Stimulated activated CD4-positive, alpha-beta T cell treated with anti-CD3 and anti-CD28 coated beads, Interleukin-12 subunit alpha, Interleukin-12 subunit beta, amount 100 ng/mL, for 4 hours (primary cell): ENCODE measurements at places on chromosomes 4 and X.

DNA sequence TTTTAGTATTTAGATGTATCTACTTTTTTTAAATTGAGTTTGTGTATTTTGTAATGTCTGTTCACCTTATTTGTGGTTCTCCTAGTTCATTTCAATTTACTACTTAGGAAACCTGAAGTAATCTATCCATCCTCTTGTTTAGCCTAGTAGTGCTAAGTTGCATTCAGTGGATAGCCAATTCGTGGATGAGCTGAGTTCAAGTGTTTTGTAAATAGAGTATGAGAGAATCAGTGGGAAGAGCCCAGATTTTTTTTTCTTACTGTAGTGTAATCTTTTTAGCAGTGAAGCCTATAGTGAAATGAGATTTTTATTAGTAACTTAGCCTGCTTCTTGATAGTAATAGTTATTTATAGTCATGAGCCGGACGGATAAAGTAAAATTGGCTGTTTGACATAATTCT lies 21.7 kb downstream of the STAG2 start:
- DNase-seq: no peak

- DNase-seq: no peak
Measured at GRCh38 chr4:153038623-153039311, 102.6 kb downstream of the FHDC1 start.

GRCh38 chr4:40585201-40585799 lies 44.4 kb downstream of the RBM47 start:
- DNase-seq: no peak

GRCh38 chr4:87255755-87256154 lies 35.3 kb upstream of the KLHL8 start:
- DNase-seq: no peak
